CD4-positive, alpha-beta T cell treated with Interleukin-4 for 1 hour (primary cell): ENCODE measurements at places on chromosomes 2 and 18.

DNA sequence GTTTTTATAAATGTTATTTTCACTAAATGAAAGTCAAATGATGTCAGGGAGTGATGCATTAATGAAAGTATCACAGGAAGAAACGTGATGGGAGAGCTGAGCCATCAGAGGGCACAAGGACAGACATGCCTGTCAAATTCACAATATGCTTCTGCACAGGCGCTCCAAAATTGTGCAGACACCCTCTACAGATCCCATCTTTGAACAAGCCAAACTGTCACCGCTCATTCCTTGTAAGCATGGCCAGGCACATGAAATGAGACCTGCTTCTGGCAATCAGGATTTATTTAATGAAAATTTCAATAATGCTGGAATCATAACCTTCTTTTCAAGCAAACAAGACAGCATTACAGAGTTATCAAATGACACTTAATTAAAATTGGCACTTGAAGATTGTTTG lies 20.4 kb upstream of the FSHR start:
- no peak for DNase-seq

- no peak for DNase-seq
Observed at GRCh38 chr2:224221455-224221913, 180.4 kb downstream of the FAM124B start.

DNA sequence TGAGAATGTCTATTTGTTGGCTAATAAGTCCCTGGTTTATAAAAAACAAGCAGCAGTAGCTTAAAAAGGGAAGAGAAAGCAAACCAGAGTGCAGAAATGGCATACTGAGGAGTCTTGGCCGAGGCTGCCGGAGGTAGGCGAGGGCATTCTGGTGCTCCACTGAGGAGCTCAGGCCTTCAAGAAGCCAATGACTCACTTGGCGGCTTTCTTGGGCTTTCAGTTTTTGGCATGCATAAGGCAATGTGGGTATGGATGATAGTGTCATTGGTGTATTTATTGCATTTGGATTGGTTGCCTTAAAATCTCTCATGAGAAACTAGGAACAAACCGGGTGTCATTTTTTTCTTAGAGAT lies 119.6 kb upstream of the ARL5A start:
- DNase-seq, result peak; percentile 33

- no peak for DNase-seq
Observed at GRCh38 chr2:10792001-10792634, 20.5 kb downstream of the PDIA6 start.

DNA sequence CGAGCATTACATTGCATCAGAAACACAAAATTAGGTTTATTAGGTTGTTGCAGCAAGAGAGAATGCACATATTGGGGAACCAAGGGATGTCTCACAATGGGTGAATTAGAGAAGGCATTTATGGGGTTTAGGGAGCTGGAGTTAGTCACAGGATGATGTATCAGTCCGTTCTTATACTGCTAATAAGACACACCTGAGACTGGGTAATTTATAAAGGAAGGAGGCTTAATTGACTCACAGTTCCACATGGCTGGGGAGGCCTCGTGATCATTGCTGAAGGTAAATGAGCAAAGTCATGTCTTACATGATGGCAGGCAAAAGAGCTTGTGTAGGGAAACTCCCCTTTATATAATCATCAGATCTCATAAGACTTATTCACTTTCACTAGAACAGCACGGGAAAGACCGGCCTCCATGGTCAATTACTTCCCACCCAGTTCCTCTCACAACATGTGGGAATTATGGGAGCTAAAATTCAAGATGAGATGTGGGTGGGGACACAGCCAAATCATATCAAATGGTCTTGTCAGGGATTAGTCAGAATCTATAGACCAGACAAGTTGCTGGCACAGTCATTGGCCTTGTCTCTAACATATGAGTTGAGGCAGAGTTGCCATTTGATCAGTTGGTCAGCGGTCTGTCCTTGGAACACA lies 61.9 kb upstream of the RBMS1 start:
- no peak for DNase-seq

DNA sequence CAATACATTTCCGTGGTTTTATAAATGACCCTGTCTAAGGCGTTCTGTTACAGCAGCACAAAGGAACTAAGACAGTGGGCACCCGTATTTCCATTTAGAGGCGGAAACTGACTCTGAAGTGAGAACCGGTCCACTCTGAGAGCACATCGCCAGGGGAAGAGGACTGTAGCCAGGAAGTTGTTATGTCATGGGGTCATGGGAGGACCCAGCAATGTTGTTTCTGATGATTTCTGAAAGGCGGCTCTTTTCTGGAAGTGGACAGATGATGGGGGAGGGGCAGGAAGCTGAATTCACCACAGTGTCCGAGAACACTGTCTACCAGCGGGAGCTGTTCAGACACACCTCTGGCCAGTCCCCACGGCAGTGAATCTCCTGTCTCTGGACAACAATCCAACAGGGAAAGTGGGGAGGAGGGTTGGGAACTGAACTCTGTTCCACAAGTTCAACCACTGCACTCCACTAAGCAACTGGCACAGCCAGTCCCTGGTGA lies 2.1 kb upstream of the LRRFIP1 start:
- no peak for DNase-seq
